ENCODE measurements at places on chromosomes 7 and 10.

DNA sequence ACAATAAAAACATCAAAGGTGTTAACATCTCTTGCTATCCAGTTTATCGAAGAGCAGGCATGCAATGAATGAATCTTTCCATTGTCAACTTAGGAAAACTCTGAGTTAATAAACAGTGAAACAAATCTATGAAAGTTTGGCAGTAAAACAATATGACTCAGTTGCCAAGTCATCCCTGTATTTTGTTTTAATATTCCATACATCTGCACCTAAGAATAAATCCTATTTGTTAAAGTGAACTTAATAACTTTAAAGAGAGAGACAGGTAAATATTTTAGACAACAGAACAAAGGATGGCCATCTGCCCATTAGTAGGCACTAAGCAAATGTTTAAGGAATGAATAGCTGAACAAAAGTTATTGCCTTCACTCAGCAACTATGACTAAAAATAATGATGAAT lies 700.5 kb upstream of the CELF2 start:
- no peak for DNase-seq

- no peak for DNase-seq
Measured at GRCh38 chr10:79147796-79148451, 79.2 kb downstream of the ZMIZ1 start.

DNA sequence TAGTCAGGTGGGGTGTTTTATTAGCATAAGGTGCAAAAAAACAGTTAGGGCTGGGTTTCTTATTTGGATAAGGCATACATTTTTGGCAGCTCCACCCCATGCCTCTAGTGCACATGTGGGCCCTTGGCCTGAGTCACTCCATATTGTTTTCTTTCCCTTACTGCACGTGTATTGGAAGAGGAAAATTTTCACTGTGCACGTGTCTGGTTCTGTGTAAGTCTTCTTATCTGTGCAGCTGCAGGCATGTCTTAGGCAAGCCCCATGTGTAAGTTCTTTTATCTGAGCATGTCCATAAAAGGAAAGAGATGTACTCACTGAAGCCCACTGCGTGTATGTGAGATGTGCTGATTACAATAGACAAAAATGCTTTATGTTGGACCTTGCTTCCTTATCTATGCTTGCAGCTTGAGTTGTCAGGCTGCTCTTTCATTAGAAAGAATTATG lies 540.3 kb upstream of the IGFBP3 start:
- DNase-seq, result no peak

DNA sequence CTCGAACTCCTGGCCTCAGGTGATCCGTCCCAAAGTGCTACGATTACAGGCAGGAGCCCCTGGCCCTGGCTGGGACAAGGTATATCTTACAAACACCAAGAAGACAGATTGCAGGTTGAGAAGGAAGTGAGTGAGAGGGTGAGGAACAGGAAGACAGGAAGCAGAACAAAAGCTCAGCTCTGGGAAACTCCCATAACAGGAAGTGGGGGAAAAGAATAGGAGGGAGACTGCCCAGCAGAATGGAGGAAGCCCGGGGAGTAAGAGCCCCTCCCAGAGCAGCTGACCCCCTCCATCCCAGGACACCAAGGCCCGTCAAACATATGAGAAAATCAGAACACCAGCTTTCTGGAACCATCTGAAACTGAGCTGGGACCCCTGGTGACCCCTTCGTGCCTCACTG lies 2.9 kb downstream of the TECPR1 start:
- DNase-seq, result peak; percentile 11

- DNase-seq, result no peak
Measured at GRCh38 chr10:111338035-111338434, 261.2 kb downstream of the ADRA2A start.

DNA sequence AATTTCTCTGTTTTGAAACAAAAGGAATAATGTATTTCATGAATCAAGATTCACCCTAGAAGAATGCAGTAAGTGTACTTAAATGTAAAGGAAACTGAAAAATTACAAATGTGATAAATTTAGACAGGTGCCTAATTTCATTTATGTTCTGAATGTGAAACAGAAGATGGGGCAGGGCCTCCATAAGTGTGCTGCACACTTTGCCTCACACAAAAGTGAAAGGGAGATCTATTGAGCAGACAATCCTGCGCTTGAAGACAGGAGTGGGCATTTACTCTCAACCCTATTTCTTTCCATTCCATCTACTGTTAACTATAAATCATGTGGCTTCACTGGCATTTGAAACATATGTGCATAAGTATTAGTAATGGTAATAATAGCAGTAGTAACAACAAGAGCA lies 36.2 kb downstream of the GNG11 start:
- DNase-seq, result no peak

GRCh38 chr7:122219253-122219865 lies 75.3 kb upstream of the AASS start:
- DNase-seq, result peak; percentile 42

DNA sequence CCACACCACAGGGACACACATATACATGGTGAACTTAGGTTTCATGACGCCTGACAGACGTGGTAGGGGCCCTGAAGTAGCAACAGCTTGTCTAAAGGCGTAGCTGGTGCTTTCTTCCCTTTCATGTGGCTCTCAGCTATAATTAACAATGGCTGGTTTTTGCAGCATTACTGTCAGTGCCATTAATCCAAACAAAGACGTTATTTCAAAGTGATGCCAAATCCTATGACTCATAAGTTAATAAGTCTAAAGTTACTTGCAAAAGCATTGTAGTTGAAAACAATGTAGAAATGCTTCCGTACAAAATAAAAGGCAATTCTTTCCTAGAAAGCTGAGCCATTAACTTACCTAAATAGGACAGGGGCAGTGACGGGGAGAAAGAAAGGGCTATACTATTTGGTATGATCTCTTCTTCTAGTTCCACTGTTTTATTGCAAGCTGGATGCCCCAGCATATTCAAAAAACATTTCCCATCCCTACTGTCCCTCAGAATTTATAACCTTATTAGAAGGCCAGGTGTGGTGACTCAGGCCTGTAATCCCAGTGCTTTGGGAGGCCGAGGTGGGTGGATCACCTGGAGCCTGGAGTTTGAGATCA lies 105.4 kb downstream of the ODAD2 start:
- no peak for DNase-seq

DNA sequence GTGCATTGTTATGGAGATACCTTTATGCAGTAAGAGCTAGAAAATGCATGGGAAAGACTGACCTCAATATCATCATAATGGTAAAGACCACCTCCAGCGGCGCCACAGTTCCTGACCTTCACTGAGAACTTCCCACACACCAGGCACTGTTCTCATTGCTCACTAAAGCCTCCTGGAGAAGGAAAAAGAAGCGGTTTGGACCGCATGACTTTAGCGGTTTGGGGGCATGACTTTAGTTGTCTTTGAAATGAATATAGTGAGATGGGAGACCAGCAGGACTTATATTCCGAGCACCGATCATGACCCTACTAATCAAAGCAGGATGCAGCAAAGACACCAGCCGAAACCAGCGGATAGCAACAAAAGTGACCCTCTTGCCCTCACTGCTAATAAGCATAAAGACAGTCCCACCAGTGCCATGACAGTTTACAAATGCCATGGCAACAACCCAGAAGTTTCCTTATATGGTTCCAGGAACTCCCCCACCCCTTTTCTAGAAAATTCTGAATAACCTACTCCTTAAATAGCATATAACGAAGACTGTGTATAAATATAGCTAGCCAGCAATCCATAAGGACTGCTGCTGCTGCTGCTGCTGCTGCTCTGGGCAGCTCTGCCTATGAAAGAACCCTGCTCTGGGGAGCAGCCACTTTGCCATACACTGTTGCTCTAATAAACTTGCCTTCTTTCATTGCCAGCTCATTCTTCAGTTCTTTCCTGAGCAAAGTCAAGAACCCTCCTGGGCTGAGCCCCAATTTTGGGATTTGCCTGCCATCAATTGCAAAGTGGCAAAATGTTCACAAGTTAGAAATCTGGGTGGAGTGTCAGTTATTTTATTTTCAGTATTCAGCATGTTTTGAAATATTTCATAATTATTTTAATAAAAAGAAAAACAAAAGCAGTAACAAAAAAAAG lies 694.1 kb downstream of the SUGCT start:
- DNase-seq, result no peak

- DNase-seq, result no peak
Measured at GRCh38 chr7:26029911-26030310, 122.1 kb upstream of the NFE2L3 start.

GRCh38 chr7:29987811-29988317 lies 1.7 kb downstream of the SCRN1 start:
- DNase-seq, result no peak

GRCh38 chr10:13776861-13777311 lies 190.1 kb downstream of the PRPF18 start:
- DNase-seq, result peak; percentile 33

GRCh38 chr7:48389977-48390376 lies 218.7 kb downstream of the ABCA13 start:
- peak; percentile 81 for DNase-seq

- DNase-seq, result no peak
Measured at GRCh38 chr7:28267012-28267411, 86.4 kb upstream of the JAZF1 start.

GRCh38 chr7:31249671-31250070 lies 90.9 kb downstream of the NEUROD6 start:
- DNase-seq, result no peak

DNA sequence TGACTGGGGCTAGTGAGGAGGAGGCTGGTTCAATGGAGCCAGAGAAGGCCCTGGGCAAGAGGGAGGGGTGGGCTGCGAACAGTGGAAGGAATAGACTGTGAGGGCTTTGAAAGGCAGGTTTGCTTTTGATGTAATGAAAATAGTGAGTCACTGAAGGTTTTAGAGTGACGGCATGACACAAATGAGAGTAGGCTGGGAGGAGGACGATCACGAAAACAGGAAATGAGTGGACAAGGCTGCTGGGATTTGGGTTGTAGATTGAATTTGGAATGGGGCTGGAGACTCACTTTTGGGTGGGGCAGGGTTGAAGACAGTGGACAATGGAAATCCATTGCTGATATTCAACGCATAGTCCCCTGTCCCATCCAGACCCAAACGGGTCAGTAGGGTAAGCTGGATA lies 139.6 kb downstream of the CDH23 start:
- no peak for DNase-seq

GRCh38 chr7:84060000-84060399 lies 134.6 kb downstream of the SEMA3A start:
- no peak for DNase-seq

GRCh38 chr10:127873901-127874470 lies 18.8 kb downstream of the CLRN3 start:
- no peak for DNase-seq

GRCh38 chr10:62492012-62492869 lies 118.1 kb downstream of the ZNF365 start:
- peak; percentile 98 for DNase-seq

DNA sequence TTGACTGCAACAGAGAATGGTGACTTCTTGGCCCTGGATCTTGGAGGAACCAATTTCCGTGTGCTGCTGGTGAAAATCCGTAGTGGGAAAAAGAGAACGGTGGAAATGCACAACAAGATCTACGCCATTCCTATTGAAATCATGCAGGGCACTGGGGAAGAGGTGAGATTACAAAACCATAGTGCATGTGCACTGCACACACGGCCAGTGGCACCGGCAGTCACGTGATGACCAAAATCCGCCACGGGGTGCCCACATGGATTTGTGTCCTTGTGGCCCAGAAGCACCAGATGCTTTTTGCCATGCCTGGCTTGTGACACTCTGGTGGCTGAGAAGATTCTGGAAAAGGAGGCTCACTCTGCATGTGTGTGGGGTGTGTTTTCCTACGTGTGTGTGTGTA lies 32.4 kb downstream of the TACR2 start:
- no peak for DNase-seq

GRCh38 chr10:93115661-93116383 lies 42.1 kb downstream of the CYP26A1 start:
- peak; percentile 76 for DNase-seq

DNA sequence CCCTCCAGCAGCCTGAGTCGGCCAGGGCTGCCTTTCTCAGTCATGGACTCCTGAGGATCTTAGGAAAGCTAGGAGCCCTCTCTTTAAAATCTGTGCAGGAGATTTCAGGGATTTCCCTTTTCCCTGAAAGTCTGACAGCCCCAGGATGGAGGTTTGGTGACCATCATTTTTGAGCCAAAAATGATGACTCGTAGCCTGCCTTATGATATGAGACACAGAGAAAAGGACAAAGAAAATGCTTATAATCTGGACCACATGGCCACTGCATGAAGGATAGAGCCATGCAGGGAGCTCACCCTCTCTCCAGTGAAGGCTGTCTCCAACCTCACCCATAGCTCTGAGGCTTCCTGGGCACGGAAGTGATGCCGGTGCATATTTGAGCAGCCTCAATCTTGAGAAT lies 106.6 kb upstream of the CHST15 start:
- DNase-seq, result no peak

DNA sequence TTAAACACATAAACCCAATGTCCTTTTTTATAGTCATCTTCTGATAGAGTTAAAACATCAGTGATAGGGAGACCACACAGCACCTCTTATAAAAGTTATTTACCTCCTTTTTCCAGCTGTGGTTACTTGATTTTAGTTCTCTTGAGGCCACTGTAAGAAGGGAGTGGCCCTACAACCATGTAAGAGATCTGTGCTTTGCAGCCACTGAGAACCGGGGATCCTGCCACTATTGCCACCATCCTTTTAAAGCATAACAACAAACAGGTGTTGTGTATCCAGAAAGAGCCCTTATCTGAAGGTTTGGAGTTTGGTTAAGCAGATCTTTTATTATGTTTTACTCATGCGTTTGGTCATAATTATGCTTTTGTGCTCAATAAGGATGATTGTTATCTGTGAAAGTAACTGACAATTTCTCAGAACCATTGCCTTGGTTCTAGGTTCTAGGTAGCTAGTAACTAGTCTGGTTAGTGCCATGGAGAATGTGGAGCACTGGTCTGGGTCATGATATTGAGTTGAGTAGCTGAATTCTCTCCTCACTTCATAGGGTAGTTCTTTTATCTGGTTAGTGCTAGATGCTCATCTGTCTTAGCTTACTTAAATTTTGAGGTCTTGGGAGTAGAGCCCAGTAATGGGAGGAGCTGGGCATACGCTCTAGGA lies 56.5 kb downstream of the ST7 start:
- DNase-seq, result no peak

GRCh38 chr7:98211221-98211675 lies at the start of gene BHLHA15:
Gene BHLHA15 (plus strand): TSS chr7:98211439. CDS start chr7:98212310, 871 bp downstream.
- DNase-seq, result no peak

DNA sequence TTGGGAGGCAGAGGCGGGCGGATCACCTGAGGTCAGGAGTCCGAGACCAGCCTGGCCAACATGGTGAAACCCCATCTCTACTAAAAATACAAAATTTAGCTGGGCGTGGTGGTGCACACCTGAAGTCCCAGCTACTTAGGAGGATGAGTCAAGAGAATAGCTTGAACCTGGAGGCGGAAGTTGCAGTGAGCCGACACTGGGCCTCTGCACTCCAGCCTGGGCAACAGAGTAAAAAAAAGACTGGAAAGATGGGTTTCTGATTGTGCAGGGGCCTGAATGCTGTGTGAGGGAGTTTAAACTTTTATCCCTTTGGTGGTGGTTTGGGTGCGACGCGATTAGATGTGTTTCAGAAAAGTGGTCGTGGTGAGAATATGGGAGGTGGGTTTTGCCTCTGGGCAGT lies 1.8 kb downstream of the CHST12 start:
- no peak for DNase-seq

- no peak for DNase-seq
Measured at GRCh38 chr10:124997771-124998623, 56.1 kb downstream of the ZRANB1 start.

GRCh38 chr10:78609976-78610375 lies 458.8 kb upstream of the ZMIZ1 start:
- DNase-seq, result peak; percentile 93

- DNase-seq, result no peak
Measured at GRCh38 chr10:76723844-76724243, 913.8 kb downstream of the KCNMA1 start.

- DNase-seq, result no peak
Measured at GRCh38 chr10:112366992-112367391, 6.9 kb upstream of the ACSL5 start.
